ENCODE measurements at places on chromosomes 3 and 15. TPM values are rescaled to one million over a fixed set of nuclear protein-coding genes. Genes with fewer than 3 reads are reported as not detected.

GRCh38 chr3:116034794-116035193 lies 410.5 kb downstream of the LSAMP start:
- no peak for DNase-seq

DNA sequence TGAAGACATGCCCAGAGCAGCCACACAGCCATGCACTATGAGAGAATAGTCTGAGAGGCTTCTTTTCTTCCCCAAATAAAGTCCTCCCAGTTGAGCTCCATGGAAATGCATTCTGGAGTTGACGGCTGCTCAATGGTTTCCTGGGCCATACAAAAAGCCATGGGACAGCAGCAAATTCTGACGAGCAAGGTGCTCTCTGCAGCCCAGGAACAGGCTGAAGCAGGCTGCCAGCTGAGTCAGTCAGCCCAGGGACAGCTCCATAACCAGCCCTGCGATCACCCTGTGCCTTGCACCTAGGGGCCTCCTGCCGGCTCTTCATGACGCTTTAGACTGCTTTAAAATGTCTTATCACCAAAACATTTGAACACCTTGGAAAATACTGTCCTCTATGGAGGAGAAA lies 256.3 kb upstream of the CHRNA7 start:
- no peak for DNase-seq

DNA sequence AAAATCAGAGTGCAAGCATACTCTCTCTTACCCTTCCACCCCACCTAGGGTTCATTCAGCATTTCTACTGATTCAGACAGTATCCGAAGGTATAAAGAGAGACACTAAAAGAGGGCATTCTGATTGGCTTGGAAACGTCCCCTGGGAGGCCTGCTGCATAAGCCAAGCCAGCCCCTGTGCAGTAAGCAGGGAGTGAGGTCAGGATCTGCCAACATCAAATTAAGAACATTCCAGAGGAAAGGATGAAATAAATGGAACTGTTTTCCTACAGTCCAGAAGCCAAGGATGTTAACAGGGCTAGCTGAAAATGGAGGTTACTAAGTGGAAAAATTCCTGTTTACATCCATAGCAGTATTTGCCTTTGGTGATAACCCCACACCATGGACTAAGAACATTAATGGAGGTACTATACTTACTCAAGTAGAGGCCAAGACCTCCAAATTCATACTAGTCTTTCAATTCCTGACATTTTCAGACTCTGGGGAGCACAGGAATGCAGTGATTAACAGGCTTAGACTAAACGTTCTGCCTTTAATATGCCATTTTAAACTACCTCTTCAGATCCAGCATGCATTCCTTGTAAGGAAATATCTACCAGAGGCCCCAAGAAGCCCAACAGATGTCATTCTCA lies 34.5 kb downstream of the NPTN start:
- no peak for DNase-seq

- DNase-seq = peak; percentile 80
These were observed 65.4 kb downstream of the BDH1 start for GRCh38 chr3:197490098-197491058.

DNA sequence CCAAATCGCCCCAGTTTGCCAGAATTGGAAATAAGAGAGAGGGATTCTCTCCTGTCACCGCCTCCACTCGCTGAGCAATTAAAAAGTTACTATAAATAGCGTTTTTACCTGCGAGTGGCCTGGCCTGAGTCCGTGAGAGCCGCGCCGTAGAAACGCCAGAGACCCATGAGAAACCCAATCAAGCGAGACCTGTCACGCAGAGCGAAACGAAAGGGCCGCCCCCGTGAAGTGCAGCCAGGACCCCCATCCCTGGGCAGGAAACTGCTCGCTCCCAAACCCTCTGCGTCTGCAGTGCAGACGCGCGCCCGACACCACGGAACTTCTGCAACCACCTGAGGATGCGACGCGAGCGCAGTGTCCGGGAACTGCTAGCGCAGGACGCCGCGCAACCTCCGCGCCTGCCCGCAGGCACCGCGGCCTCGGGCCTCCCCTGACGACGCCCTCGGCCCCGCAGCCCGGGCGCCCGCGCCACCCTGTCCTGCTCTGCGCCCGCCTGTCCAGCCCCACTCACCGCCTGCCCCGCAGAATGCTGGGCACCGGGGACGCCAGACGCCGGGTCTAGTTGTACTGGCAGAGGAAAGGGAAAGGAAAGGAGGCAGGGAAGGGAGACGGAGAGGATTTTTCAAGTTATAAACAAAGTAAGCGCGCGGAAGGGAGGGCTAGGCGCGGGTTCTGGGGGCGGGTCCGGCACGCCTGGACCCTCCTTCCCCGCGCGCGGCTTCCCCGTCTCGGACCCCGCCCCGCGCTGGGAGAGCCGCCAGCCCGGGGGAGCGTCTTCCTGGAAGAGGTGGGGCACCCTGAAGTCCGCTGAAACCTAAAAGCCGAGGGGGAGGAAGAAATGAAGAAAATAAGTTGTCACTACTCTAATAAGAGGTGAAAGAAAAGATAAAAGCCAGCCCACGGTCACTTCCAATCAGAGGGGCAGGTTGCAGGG lies at the start of gene PLSCR4:
PLSCR4 (minus strand) TSS at position 657 of the 934 bp plus-strand sequence. CDS start 29,034 bp downstream, outside the sequence.
- peak; percentile 66 for DNase-seq

DNA sequence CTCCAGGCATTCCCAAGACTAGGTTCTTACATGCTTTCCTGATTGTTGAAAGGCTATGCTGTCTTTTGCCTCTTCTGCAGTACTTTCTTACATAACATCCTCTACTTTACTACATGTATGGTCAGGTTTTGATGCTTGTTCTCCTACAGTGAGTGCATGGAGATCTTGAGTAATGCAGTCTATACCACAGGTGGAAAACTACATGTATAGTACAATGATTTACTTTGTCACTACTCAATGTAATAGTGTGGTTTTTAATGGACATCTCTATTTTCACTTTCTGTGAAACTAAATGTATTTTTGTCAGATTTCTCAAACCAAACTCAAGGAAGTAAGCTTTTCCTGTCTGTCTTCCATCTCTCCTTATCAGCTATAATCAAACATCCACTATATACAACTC lies 657.0 kb downstream of the TUSC7 start:
- no peak for DNase-seq

- DNase-seq = no peak
These were observed 30.9 kb upstream of the SEMA3F start for GRCh38 chr3:50124052-50124799.

- DNase-seq = no peak
These were observed 175.1 kb downstream of the SHQ1 start for GRCh38 chr3:72673011-72673771.

- DNase-seq = no peak
These were observed 93.2 kb downstream of the ZNF280D start for GRCh38 chr15:56640127-56640526.

GRCh38 chr15:45481135-45481534 lies 41.4 kb downstream of the SLC30A4 start:
- DNase-seq = no peak

DNA sequence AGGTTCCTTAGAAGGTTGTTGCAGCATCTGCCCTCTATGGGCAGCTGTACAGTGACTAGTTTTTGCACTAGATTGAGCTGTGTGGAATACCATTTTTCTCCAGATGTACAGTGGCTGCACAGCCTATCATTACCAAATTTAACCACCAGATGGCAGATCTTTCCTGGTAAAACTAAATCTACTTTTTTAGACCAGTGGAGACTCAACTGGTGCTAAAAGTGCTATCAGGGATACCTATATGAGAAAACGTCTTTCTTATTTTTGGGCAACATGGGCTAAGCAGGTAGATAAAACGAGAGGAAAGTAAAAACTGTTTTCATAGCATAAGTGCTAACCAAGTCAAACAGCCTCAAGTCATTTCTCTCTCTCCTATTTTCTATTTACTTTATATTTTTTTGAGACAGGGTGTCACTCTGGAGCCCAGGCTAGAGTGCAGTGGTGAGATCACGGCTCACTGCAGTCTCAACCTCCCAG lies 21.2 kb downstream of the IGSF10 start:
- DNase-seq = peak; percentile 94

GRCh38 chr15:87212041-87212440 lies 1044.5 kb downstream of the NTRK3 start:
- DNase-seq = peak; percentile 5

DNA sequence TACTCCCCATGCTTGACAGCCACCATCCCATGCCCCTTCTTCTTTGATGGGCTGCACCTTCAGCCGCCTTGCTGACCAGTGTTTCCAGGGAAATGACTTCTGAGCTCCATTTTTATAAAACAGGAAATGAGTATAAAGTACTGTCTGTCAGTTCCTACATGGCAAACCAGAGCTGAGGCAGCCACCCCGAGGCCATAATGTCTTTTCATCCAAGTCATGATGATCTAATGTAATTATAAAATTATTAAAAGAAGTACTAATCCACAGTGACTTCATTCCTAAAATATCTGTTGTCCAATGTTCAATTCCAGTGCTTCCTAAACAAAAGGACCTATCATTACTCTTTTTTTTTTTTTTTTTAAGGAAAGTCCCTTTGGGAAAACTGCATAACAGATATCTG lies 75.2 kb upstream of the HERC1 start:
- peak; percentile 48 for DNase-seq

Gene CTXND1
- total RNA-seq = not detected

Gene TRH
- total RNA-seq = not detected

Gene MAGI1
- 12.7 TPM for total RNA-seq

Gene IGSF10
- 0.12 TPM for total RNA-seq

Gene COL8A1
- 3.8 TPM for total RNA-seq
